Stimulated activated CD8-positive, alpha-beta memory T cell treated with anti-CD3 and anti-CD28 coated beads, Interleukin-12 subunit alpha, Interleukin-12 subunit beta, amount 100 ng/mL, for 1 hour (primary cell): ENCODE measurements at places on chromosomes 1 and 21.

GRCh38 chr1:158391099-158391498, 8.2 kb downstream of the OR10T2 start:
- no peak for DNase-seq

DNA sequence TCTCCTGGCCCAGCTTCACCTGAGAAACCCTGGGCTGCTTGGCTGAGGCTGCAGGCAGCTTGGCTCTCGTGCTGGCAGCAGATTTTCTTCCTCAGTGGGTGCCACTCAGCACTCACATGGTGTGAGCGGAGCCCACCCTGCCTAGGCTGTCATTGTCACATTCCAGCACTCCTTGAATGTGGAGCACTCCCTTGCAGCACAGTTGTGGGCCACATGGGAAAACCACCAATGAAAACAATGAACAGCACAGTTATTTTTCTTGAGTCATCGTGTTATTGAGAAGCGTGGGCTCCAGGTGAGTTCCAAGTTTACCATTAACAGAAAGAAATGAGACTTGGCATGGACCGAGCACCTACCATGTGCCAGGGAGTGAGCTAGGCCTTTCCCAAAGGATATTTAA, 27.2 kb upstream of the TRIM67 start:
- DNase-seq, result no peak

GRCh38 chr1:154623358-154623757, 15.4 kb upstream of the ADAR start:
- no peak for DNase-seq

DNA sequence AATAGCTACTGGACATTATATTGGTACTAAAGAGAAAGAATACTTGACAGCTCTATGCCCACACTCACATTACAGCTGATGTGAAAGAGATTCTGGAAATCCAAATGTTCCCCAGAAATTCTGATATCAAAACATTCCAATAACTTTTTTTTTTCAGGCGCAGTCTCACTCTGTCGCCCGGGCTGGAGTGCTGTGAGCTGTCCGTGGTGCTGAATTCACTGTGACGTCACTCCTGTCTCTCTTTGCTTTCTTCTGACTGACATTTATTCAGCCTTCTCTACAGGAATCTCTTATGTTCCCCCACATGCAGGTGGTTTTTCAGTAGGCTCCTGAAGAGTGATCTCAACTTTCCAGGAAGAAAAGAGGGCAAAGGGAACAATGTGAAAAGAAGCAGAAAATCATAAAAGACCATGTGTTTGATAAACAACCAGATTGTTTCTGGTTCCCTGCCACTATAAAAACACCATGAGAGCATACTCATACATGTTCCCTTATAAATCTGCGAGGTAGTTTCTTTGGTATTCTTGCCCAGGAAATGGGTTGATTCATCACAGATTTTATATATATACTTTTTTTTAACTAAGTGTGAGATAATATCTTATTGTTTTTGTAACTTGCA, 6.2 kb downstream of the S100A7A start:
- peak; percentile 61 for DNase-seq

GRCh38 chr1:237041795-237042525, at the start of gene RYR2:
Gene RYR2, plus strand, starts transcription at chr1:237042184. Its CDS starts 338 bp downstream, at chr1:237042522.
- no peak for DNase-seq

DNA sequence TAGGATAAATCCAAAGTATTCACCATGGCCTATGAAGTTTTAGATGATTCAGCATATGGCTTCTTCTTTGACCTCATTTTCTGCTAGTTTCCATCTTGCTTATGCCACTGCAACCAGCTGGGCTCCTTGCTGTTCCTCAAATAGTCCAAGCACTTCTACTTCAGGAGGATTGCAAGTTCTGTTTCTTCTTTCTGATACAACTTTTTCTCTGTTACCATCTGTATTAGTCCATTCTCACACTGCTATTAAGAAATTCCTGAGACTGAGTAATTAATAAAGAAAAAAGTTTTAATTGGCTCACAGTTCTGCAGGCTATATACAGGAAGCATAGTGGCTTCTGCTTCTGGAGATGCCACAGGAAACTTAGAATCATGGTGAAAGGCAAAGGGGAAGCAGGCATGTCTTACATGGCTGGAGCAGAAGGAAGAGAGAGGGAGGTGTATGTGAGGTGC, 20.3 kb downstream of the PTGS2 start:
- no peak for DNase-seq

GRCh38 chr1:240363315-240363714, 248.6 kb downstream of the GREM2 start:
- no peak for DNase-seq

DNA sequence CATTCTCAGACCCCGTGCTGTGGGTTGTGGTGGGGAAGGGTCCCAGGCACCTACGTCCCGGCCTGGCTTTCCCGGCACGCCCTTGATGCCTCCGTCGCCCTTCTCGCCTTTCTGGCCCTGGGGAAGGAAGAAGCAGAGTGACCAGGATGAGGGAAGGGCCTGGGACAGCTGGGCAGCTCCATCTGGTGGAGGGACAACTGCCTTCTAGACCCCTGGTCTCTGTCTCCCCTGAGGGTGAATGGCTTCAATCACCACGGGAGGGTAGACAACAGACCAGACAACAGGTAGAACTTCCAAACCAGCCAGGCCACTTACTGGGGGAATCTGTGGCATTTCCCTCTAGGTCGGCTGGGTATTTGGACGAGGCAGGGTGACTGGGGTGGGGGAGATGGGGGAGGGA, 11.9 kb downstream of the COL16A1 start:
- DNase-seq, result no peak

DNA sequence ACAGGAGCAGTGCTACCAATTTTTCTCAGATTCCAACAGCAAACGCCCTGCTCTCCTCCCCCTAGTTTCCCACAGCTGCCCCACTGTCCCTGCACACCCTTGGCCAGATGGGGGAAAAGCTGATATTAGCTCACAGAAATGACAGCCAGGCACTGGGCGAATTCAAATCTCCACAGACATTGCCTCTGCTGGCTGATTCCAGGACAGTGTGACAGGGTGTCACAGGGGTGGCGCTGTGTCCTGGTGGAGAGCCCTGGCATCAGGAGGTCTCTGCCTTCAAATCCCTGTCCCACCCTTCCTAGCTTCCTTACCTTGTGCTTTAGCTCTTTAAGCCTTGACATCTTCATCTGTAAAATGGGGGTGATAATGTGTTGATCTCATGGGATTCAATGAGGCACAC, 10.4 kb downstream of the OLIG1 start:
- no peak for DNase-seq

GRCh38 chr1:199837321-199837720, 190.2 kb upstream of the NR5A2 start:
- no peak for DNase-seq

- peak; percentile 32 for DNase-seq
These were observed 80.5 kb upstream of the BMP8A start for GRCh38 chr1:39410915-39411436.

- DNase-seq, result no peak
These were observed 17.4 kb downstream of the TCEA3 start for GRCh38 chr1:23407016-23407630.

DNA sequence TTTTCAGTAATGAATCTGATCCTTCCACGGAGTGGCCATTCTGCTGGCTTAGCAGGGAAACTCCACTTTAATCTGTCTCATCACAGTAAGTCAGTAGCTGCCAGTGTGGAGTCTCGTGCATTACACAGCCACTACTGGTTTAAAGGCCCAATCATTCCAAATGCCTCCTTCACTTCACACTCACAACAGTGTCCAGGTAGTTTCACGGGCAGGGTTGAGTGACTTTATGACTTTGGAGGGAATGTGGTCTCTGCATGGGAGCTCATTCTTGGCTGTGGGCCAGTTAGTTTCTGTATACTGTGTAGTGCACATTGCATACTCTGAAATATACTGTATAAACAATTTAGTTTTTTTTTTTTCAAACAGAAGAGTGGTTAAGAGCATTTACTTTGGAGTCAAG, 34.6 kb upstream of the C1orf87 start:
- DNase-seq, result no peak

DNA sequence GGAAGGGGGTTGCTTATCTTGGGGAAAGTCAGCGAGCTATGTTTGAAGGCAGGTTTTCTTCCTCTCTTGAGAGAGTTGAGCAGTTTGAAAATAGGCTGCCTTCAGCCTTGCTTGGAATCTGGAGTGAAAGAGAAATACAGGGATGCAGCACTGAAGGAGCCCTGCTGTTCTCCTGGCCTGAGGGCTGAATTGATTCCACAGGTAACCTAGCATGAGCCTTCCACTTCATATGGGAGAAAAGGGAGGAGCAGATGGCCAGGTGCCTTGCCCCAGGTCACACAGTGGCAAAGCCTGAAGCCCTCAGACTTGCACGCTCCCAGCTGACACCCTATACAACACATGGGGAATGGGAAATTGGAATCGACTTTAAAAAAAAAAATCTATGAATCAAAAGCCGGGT, 88.0 kb upstream of the WLS start:
- DNase-seq, result no peak
